ENCODE measurements at places on chromosomes 12 and 14. TPM values are rescaled to one million over a fixed set of nuclear protein-coding genes. Genes with fewer than 3 reads are reported as not detected.

The TAS2R10 gene
- total RNA-seq, result 0.15 TPM

The VWF gene
- 1,804 TPM for total RNA-seq

- DNase-seq, result no peak
Observed at GRCh38 chr14:43706900-43707299, 800.2 kb downstream of the FSCB start.

DNA sequence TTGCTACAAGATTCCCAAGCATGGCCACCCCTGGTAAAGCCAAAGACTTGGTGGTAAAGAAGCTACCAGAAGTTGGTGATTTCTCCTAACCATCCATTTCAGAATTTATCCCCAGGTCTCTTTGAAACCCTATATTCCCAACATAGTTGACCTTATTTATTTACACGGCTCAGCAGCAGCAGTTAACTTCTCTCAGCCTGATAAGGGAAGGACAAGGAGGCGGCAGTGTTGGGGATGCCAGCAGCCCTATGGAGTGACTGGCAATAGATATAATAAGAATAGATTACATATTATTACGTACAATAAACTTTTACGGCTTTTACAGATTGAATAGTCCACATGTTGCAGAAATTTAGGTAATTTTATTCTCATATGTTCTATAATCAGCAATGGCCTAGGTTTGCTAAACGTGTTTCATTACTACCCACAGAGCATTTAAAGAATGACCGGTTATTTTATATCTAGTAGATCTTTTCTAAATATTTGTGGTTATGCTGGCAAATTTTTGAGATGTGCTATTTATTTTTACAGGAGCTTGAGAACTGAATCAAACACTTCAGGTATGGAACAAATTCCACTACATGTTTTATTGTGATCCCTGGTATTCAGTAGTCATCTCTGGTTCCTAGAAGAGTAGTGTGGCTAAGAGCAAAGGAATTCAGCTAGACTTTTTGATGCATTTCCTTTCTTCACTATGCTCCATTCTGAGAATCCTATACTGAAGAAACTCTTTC is 19.8 kb upstream of the PALS1 start:
- no peak for DNase-seq

DNA sequence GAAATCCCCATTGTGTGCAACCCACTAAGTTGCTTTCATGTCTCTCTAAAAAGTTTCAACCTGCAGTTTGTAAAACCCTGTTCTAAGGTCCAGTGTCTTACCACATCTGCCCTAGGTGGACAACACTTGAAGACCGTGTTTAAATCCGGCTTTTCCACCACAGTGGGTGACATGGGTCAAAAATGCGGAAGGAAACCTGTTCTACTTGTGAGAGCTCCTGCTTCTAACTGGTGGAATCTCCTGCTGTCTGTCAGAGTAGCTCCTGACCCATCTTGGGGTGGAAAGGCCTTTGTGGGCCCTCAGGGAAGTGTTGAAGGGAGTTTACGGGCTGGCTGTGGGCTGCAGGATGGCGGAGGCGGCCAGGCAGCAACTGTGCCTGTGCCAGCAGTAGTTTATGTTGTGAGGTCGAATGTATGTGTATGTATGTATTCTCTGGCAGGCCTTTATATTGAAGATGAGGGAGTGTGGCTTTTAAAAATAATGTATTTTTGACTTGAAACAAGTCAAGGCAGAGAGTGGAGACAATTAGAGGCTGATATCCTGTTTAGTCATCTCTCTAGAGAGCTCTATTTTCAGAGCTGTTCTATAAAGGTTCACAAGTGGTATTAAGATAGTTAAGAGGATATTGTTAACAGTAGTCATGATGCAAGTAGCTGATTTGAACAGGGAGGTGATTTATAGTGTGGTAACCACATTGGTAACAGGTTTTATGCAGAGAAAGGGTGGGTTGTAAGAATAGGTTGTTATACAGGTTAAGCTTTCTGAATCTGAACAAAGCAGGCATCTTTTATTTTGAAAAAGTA is 67.0 kb downstream of the PRKCH start:
- DNase-seq, result no peak

- DNase-seq, result no peak
Observed at GRCh38 chr12:96901175-96901574, 5.9 kb upstream of the NEDD1 start.

DNA sequence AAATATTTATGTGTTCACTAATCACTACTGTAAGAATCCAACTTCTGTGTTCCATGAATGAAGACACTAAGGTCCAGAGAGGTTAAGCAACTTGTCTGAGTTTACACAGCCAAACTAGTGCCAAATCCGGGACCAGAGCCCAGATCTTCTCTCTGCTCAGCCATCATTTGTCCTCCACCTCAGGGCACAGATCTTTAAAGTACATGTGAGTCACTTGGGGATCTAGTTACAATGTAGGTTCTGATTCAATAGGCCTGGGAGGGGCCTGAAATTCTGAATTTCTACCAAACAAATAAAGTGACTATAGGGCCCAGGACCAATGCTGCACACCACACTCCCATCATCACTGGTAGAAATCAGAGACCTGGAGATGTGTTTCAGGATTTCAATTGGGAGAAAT is 162.9 kb downstream of the GXYLT1 start:
- no peak for DNase-seq

The GPX2 gene
- total RNA-seq, result not detected

The IAPP gene
- not detected for total RNA-seq

The CACNA1C gene
- 0.47 TPM for total RNA-seq

GRCh38 chr12:68356060-68356695 is 24.0 kb upstream of the MDM1 start:
- no peak for DNase-seq

The STAC3 gene
- 0.58 TPM for total RNA-seq

DNA sequence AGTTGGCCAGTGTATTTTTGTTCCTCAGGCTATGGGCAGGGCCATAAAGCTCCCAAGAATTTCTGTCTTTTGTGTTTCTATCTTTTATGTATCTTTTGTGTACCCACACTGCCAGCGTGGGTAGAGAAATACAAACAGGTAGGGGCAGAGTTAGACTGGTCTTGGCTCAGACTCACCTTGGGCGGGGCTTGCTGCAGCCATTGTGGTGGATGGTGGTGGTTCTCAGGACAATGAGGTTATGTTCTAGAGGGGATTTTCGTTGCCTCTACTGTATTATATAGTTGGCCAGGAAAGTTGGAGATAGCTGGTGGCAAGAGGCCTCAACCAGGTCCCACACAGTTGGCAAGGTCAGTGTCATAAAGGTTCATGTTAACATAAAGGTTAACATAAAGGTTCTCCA is 977.5 kb upstream of the LRFN5 start:
- DNase-seq, result no peak

The CHGA gene
- 0.29 TPM for total RNA-seq

DNA sequence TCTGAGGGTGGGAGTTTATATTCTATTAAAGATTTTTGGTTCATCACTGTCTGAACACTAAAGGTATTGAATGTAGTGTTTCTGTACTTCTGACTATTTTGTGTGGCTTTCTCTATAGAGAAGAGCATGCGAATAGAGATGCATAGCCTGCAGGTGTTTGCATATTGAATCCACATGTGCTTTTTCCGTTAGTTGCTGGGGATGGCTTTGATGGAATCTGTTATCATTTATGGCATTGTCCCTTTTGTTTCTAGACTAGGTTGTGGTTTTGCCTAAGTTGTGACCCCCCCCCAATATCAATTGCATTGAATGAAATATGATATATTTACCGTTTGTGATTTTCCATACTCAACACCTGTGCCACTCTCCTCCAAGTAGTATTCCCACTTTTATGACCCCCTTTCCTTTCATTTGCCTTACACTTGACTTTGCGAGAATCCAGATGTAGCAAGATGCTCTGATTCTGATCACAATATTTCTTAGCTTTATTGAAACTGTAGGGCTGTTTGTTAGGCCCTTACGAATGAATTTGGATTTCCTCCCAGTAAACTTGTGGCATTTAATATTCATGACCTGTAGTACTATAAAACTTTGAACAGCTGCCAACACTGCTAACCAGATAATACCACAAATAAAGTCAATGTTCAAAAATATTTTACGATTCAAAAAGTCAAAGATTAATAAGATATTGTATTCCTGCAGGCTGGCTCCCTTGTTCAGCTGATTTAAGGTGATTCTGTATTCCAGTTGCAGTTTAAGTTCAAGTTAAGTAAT is 176.4 kb downstream of the TMTC2 start:
- DNase-seq, result no peak

DNA sequence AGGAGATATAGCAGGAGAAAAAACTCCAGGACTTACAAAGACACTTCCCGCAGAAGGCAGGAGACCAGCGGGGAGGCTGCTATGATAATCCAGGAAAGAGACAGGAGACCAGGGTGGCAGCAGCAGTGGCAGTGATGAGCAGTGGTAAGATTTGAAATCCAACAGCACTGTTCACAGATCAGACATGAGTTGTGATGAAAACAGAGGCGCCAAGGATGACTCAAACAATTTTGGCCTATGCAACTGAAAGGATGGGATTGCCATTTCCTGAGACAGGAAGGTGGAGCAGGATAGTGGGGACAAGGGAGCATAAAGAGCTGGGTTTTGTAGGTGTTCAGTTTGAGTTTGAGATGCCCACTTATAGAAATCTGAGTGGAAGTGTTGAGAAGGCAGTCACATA is 108.6 kb upstream of the DYRK2 start:
- no peak for DNase-seq

DNA sequence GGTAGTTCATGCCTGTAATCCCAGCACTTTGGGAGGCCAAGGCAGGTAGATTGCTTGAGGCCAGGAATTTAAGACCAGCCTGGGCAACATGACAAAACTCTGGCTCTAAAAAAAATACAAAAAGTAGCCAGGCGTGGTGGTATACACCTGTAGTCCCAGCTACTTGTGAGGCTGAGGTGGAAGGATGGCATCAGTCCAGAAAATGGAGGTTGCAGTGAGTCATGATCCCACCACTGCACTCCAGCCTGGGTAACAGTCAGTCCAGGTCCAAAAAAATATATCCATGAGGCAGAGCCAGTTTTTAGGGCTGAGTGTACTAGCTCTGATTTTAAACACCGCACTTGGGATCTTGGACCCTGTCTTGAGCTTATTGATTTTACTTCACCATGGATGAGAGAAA is 30.6 kb upstream of the FICD start:
- no peak for DNase-seq

The GALNT9 gene
- not detected for total RNA-seq

The PRICKLE1 gene
- total RNA-seq, result 7.1 TPM

The ZNF268 gene
- 35.6 TPM for total RNA-seq

DNA sequence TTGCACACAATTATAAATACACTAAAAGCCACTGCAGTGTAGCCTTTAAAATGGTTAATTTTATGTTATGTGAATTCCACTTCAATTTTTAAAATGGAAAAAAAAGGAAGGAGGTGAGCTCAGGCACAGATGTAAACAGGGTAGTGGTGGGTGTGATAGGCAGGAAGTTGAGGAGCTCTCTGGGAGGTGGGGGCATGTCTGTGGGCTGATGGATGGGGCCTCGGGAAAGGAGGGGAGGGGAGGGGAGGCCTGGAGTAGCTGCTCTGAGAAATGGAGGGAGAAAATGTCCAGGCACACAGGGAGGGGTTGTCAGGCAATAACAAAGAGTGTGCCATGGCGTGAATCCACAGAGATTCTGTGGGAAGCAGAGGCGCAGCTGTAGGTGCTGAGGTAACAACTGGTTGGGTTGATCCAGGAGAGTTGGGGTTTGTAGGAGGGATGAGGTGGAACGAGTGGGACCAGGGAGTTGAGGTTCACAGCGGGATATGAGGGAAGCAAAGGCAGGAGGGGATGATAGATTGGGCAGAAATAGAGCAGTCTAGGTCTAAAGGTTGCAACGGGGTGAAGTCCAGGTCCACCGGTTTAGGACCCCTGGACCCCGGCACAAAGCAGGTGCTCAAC is 57.2 kb downstream of the LTBP2 start:
- DNase-seq, result no peak

DNA sequence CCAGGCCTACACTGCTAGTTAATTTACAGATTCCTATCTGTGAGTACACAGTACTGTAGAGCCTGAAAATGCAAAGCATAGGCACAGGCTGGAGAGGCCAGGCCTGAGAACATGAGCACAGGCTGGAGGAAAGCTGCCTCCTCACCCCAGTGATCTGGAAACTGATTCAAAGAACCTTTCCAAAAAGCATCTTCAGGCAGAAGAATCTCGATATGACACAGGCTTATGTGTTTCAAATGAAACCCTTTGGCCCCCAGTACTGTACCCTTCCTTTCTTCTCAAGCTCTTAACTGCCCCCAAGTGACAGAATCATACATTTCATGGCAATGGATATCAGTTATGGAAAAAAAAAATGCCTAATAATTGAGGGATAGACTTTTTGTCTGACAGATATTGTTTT is 122.0 kb downstream of the KCNC2 start:
- no peak for DNase-seq

The GLIPR1L2 gene
- total RNA-seq, result not detected

DNA sequence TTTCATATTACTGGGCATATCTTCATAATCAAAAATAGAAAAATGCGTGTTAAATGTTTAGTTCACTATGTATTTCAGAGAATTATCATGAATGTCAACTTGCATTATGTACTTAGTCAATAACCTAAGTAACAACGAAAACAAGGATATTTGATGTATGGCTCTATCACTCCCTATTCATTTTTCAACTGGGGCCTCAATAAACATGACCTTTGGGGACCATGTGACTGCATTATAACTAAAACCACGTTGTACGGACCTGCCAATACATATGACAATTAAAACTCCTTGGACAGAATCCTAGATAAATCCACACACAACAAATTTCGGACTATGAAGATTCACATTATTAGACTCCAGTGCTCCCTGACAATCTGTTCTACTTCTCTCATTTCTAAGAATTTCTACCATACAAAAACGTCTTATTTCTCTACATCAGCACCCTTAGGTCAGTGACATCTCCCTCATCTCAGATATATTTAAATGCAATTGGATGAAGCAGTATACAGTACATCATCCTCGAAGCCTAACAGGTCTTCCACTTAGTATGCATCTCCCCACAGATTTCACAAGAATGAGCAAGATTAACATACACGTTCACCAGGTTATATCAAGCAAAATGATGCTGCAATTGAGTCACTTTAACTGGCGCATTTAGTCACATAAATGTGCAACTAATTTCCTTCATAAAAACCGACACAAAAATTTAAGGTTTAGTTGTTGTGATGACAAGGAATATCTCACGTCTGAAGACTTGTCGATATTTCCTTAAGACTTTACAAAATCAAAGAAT is 1.5 kb downstream of the UBE2N start:
- DNase-seq, result no peak

GRCh38 chr12:81010641-81011040 is 67.2 kb upstream of the ACSS3 start:
- no peak for DNase-seq

DNA sequence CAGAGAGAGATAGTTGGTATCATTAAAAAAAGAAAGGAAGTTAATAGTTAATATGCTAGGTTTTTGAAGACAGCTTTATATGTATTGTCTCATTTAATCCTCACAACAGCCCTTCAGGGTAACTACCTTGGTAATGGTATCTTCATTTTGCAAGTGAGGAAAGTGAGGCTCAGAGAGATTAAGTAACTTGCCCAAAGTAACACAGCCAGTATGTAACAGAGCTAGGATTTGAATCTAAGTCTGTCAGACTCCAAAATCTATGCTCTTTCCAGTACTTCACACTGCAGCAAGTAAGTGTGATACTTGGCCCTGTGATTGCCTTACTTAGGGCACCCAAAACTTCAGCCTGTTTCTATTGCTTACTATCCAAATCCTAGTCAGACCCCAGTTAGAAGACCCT is 7.0 kb downstream of the SRP54 start:
- no peak for DNase-seq

The ACVRL1 gene
- 933 TPM for total RNA-seq

The CYP46A1 gene
- total RNA-seq, result 0.12 TPM

GRCh38 chr12:100435957-100436356 is 37.7 kb upstream of the NR1H4 start:
- DNase-seq, result no peak

The ST8SIA1 gene
- total RNA-seq, result 1.0 TPM
